ENCODE measurements at places on chromosomes 7 and 10.

GRCh38 chr7:27966219-27966780 is 214.3 kb downstream of the JAZF1 start:
- DNase-seq, result no peak

DNA sequence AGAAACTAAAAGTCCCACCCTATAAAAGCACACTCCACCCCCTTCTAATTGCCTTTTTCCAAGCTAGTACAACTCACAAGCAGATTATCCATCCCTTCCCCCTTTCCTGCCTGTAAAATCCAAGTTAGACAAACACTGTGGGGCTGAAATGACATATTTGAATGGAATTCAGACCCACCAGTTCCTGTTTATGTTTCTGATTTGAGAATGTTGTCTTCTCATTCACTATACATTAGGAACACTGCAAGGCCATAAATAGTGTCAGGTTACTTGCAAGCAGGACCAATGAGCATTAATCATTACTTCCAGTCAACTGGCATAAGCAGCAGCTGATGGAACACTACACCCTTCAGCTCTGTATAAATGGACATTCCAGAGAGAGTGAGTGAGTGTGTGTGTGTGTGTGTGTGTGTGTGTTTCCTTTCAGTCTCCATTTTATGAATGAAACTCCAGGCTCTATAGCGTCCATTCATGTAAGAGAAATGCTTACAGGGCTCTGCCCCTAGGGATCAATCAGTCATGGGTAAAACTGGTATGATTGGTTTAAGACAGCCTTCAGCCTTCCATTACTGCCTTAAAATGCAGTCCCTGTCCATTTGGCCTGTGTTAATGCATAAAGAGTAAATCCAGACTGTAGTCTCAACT is 69.3 kb downstream of the ETV1 start:
- peak; percentile 61 for DNase-seq

DNA sequence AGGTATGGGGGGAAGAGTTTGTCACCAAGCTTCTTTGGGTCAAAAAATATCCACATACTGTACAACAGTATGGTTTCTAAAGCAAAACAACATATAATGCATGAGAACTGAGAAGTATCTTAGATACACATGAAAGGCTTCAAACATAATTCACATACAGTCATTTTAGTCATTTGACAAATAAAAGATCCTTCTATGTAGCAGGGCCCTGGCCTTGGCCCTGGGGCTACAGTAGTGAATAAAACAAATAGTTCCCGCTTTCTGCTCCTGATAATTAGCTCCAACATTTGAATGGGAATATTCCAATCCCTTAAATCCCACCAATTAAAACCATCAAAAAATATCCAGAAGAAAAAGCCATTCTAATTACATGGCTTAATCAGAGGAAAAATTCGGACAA is 51.3 kb downstream of the MALSU1 start:
- no peak for DNase-seq

DNA sequence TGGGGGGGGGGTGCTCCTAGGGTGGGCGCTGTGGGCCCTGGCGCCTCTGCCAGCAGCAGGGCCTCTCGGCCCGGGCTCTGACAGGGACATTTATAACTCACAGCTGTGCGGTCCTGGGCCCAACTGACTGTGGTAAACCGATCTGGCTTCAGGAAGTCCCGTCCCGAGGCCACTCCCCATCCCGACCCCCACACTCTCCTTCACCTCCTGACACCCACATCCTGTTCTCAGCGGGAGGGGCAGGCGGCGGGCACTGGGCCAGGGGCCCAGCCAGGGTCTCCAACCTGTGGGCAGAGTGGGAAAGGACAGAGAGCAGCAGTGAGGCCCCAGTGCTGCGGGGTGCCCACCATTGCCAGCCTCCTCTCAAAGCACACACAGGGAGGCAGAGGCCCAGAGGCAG is 69.1 kb downstream of the ZMIZ1 start:
- DNase-seq, result no peak

DNA sequence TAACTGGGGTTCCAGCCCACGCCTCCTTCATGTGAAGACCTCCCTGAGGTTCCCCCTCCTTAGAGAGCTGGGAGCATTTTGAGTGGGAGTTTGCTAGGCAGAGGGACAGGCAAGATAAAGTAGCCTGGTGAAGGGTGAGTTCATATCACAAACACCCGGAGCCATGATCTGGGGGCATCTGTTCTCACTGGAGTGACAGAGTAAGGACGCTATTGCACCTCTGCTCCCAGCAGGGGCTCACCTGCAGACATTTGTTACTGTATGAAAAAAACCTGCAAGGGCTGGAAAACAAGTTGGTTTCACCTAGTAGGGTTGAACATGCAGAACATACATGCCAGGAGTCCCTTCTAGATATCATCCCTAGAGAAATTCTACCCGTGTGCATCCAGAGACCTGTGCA is 88.4 kb downstream of the CARD11 start:
- no peak for DNase-seq

DNA sequence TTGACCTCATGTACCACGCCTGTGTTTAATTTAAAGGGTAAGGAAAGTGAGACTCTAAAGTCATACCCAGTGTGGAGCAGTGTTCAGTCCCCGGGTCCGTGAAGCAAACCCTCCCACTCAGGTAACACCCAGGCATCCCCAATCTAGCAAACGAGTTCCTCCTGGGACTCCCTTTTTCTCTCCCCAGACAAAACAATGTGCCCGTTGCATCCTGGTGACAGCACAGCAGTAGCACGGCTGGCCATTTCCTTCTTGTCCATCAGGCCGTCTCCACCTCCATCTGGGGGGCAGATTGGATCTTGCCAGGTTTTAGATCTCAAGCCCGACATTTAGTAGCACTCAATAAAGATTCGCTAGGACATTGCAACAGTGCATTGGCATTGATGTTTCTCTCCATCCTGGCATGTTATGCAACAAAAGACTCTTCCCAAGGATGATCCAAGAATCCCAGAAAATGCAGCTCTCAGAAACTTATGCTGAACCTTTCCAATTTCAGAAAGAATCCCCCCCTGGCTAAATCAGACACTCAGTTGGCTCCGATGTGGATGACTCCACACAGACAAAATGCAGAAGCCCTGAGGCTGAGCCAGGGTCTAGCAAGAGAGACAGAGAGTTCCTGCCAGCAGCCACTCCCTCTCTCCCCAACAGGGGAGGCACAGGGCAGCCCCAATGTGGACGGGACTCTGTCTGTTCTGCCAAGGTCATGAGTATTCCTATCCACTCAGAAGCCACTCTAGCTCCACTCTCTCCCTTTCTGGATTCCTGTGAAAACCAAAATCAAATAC is 274.5 kb upstream of the MGMT start:
- no peak for DNase-seq

DNA sequence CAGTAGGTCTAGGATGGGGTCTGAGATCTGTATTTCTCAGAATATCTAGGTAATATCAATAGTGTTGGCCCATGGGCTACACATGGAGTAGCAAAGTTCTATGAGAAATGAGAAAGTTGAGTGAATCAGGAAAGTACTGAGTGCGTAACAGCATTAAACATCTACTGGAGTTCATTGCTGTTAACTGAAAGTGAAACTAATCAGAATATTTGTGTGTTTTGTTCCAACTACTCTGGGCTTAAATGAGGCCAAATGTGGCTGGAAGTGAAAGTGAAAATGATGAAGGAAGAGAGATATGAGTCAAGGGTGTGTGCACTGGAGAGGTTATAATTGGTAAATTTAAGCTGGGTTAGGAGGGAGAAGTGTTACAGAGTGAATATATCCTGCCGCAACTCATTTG is 46.5 kb downstream of the TMEM106B start:
- no peak for DNase-seq

DNA sequence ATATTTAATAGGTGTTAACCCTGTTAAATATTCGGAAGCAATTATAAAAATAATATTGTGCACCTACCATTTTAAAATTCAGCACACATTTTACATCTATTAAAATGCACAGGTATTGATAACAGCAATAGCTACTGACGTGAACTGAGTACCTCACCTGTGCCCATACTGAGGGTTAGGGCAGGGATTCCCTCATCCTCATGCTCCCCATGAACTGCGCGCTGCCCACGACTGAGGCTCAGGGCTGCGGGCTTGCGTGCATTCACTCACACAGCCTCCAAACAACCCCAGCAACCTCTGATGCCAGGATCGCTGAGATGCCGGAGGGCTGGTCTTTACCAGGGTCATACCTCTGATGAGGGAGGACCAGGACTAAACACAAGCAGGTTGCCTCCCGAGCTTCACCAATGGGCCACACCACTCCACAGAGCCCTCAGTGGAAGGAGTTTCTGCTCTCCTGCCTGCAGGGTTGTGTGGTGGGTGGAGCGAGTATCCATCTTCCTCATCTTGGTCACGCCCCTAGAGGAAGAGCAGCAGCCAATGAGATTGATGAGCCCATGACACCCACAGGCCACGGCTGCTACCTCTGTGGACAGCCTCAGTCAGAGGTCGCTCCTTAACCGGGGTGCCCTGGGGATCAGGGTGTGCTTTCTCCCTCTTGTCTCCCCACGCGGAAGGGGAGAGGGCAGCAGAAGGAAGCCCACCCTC is 478.3 kb downstream of the TNS3 start:
- DNase-seq, result no peak
